ENCODE measurements at places on chromosomes 13 and 19. TPM values are rescaled to one million over a fixed set of nuclear protein-coding genes. Genes with fewer than 3 reads are reported as not detected.

The ZNF441 gene
- not detected for total RNA-seq

The CFAP97D2 gene
- not detected for total RNA-seq

The PSG2 gene
- total RNA-seq = not detected

The SLC1A5 gene
- total RNA-seq = 273 TPM

The NKG7 gene
- not detected for total RNA-seq

The NAXD gene
- 17.5 TPM for total RNA-seq

The SHC2 gene
- 1.3 TPM for total RNA-seq

The LIPE gene
- total RNA-seq = 2.0 TPM

The TMPRSS9 gene
- not detected for total RNA-seq

The LIM2 gene
- total RNA-seq = not detected

The DIRAS1 gene
- total RNA-seq = 4.0 TPM

The MUC16 gene
- total RNA-seq = 0.08 TPM

The C13orf46 gene
- 0.16 TPM for total RNA-seq

The ELSPBP1 gene
- not detected for total RNA-seq

The CBLC gene
- total RNA-seq = not detected

The SLITRK1 gene
- not detected for total RNA-seq

The NPHS1 gene
- 0.55 TPM for total RNA-seq

The RUBCNL gene
- total RNA-seq = 0.07 TPM

The BEST2 gene
- not detected for total RNA-seq

The IGSF23 gene
- total RNA-seq = 0.59 TPM

The IFI30 gene
- 15.6 TPM for total RNA-seq

The GPI gene
- total RNA-seq = 705 TPM
